ENCODE measurements at places on chromosomes 6 and 20. TPM values are rescaled to one million over a fixed set of nuclear protein-coding genes. Genes with fewer than 3 reads are reported as not detected.

DNA sequence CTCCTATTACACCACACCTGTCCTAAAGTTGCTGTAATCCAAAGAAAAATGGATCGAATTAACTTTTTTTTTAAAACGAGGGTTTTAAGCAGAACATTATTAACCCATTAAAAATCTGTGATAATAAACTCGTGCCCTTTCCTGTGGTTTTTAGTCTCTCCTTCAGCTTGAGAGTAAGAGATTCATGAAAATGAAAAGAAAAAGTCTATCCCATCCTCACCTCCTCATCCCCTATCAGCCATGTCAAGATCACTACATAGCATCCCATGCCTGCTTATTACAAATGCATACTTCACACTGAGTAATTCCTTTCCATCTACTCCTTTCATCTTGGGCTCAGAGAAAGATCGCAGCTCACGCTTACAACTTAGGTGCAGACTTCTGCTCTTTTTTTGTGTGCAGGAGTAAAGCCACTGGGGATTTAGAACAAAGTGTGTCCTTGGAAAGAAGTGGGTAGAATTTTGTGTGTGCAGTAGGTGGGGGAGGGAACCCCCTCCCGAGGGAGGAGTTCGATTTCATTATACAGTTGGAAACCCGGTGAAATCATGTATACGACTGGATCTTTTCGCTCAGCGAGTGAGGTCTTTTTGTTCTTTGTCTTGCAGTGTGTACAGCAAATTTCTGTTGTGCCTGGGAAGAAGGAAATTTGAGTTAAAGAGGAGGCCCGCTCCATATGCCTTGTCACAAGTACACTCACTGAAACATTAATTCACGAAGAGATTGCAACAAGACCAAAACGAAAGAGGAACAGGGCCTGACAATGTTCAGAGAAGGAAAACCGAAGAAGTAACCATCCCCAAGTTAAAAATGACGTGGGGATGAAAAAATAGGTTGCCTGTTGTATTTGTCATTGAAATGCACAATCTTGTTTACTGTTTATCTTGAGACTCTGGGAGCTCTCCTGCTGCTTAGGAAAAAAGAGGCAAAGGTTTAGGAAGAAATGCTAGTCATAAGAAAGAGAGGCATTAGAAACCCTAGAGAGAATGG lies 146.5 kb upstream of the ZNF217 start:
- DNase-seq, result no peak

DNA sequence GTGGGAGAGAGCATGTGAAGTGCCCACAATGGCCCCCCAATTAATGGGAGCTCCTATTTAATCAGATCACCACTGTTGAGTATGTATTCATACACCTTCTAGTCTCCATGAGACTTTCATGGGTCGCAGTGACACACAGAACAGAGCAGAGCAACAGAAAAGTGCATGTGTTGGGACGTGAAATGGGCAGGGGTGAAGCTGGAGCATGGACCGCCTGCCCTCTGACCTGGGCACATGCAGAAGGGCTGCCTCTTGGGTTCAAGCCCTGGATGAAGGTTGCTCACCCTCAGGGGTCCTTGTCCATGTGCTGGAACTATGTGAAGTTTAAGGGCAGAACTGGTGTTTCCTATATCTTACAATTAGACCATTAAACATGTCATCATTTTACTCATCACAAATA lies 106.0 kb upstream of the PHACTR3 start:
- DNase-seq, result no peak

GRCh38 chr6:89787660-89788328 lies 31.8 kb downstream of the MDN1 start:
- DNase-seq, result no peak

- no peak for DNase-seq
Observed at GRCh38 chr20:63433351-63433750, 39.1 kb downstream of the KCNQ2 start.

GRCh38 chr6:7108964-7109836 lies 1.4 kb downstream of the RREB1 start:
- peak; percentile 83 for DNase-seq

DNA sequence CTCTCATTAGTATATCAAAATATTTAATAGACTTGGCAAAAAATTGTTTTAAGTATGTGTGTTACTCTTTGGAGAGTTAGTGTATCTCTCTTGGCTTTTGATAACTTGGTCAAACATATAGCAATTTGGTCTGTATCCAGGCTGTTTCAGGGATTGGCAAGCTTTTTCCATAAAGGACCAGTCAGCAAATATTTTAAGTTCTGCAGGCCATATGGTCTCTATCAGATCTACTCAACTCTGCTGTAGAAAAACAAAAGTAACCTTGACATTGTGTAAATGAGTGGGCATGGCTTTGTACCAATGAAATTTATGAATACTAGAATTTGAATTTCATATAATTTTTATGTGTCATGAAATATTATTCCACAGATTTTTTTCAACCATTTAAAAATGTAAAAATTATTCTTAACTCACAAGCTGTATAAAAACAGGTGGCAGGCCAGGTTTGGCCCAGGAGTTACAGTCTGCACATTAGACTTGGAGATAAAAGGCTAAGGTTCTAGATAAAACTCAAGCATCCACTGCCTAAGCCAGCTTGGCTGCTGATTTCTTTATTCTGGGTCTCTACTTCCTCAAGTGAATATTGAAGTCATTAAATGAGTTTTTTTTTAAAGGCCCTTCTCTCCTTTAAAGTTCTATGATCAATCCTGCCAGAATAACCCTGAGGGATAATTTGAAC lies 13.7 kb downstream of the GSTA4 start:
- no peak for DNase-seq

DNA sequence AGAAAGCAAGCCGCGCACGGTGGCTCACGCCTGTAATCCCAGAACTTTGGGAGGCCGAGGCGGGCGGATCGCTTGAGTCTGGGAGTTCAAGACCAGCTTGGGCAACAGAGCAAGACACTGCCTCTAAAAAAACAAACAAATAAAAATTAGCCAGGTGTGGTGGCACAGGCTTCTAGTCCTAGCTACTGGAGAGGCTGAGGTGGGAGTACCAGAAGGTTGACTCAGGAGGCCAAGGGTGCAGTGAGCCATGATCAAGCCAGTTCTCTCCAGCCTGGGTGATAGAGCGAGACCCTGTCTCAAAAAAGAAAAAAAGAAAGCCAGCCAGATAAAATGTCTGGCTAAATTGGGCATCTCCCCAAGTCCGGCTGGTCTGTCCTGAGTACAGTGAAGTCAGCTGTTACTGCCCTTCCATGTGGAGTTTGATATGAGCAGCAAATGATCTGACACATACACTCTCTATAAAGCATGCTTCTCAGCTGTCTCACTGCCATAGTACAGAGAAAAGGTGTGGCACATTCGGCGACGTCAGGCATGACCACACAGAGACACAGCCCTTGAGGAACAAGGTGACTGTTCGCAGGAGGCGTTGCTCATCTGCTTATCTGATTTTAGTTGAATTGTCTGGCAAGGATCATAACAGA lies 13.0 kb downstream of the CD83 start:
- no peak for DNase-seq

DNA sequence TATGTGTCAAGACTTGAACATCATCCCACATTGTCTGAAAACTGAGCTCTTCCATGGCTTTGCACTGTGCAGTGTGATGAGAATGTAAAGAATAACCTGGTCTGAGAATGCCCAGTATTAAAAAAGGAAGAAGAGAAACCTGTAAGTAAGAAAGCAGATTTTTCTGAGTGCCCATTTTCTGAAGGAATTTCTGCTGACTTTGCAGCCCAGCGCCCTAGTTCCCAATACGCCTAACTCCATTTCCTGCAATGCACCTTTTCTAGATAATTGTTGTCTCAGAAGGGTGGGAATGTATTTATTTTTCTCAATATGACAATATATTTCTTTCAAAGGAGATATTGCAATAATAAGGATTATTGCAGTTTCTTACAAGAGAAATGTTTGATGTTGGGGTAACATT lies 231.5 kb downstream of the HAO1 start:
- no peak for DNase-seq

DNA sequence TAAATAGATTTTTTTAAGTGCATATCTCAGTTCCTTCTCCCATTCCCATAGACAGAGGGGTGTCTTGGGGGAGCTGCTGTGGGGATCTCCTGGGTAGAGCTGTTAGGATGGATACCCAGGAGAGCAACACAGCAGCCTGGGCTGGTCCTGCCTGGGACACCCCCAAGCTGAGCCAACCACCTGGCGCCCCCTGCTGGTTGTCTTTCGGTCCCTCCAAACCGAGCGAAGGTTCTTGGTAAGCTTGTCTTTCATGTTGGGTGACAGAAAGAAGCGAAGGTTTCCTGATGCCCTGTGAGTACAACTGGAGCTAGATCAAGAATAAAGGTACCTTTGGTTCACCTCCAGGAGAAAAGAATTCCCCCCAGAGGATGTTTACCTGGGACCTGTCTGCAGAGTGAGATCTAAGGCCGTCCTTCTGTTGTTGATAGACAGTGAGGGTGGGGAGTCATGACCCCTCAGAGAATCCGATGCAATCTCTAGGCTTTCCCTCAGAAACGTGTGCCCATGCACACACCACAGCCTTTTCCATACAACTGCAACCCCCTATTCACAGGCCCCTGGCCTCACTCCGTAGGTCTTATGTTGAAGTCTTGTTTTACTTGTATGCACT lies 50.8 kb downstream of the SNX9 start:
- peak; percentile 87 for DNase-seq

DNA sequence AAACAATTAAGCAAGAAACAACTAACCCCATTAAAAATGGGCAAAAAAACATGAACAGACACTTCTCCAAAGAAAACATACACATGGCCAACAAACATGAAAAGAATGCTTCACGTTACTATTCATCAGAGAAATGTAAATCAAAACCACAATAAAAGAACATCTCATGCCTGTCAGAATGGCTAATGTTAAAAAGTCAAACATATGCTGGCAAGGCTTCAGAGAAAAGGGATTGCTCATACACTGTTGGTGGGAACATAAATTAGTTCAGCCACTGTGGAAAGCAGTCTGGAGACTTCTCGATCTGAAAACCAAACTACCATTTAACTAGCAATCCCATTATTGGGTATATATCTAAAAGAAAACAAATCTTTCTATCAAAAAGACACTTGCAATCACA lies 217.5 kb downstream of the TINAG start:
- no peak for DNase-seq

DNA sequence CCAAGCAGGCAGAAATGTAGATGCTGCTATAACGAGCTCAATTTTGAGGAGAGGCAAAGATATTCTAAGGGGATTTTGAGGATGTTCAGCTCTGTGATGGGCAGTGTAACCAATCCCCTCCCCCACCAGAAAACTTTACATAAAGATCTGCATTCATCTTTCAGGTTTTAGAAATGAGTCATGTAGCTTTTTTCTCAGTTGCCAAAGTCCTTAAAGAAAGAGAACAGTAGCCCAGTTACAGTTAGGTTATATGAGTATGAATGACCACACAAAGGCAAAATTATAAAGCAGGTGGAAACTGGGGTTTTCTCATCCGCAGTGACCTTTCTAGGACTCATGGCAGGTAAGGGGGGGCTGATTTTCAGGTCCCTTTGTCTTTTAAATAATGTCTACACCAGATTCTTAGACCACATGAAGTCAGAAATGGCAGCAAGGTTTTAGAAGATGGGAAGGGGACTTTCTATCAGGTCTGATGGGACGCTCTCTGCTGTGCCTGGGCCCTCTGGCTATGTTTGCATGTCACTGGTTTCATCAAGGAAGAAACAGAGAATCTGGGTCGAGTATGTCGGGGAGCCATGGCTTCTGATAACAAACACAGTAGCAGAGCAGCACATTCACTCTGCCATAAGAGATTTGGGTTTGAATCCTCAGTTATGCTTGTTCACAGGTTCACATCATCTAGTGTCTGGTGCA lies 94.7 kb downstream of the CLIC5 start:
- DNase-seq, result no peak

DNA sequence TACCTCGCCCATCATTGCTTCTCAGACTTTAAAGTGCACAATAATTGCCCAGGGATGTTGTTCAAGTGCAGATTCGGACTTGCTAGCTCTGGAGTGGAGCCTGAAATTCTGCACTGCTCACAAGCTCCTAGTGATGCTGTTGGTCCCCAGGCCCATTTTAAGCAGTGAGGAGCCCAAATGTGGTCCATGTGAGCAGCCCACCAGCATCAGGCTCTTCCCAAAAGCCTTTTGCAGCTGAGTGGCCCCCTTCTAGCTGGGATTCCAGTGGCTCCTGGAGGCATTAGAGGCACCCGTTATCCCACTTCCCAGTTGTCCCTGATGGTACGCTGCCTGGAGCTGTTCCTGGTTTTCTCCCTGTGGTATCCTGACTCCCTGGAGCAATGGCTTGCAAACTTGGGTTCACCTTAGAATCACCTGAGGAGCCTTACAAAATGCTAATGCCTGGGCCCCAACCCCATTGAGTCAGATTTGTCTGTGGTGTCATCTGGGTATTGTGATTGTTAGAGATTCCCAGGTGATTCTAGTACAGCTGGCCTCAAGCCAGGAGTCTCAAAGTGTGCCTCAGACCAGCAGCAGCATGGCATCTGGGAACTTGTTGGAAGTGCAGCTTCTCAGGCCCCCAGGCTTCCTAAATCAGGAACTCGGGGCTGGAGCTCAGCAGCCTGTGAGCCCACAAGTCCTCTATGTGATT lies 186.9 kb upstream of the SLC24A3 start:
- no peak for DNase-seq

GRCh38 chr20:12315652-12316051 lies 398.0 kb downstream of the BTBD3 start:
- no peak for DNase-seq

Gene SAMD3
- not detected for total RNA-seq

Gene LY6G6C
- not detected for total RNA-seq

Gene WFDC10A
- total RNA-seq, result not detected

Gene LST1
- 6.7 TPM for total RNA-seq

Gene SLC17A4
- not detected for total RNA-seq

Gene C6orf15
- total RNA-seq, result not detected

Gene FAM162B
- total RNA-seq, result not detected

Gene COL9A1
- total RNA-seq, result not detected

Data from stomach (tissue), 19 donors.